A172 (cell line): ENCODE measurements at places on chromosomes 11 and 22.

DNA sequence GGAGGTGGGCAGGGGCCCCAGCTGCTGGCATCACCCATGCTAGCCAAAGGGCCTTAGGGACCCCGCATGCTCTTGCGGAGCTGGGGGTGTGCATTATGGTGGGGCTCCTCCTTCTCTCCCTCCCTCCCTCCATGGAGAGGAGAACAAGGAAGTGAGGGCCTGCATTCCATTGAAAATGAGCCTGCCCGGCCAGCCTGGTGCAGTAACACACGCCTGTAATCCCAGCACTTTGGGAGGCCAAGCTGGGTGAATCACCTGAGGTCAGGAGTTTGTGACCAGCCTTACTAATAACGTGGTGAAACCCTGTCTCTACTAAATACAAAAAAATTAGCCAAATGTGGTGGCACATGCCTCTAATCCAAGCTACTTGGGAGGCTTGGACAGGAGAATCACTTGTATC is 22.4 kb downstream of the SNAP29 start:
- no peak for DNase-seq

GRCh38 chr22:18024276-18024939 is at the start of gene MICAL3:
MICAL3 (minus strand) TSS chr22:18024561; CDS start chr22:17906812, 117,749 bp downstream.
- DNase-seq, result no peak

DNA sequence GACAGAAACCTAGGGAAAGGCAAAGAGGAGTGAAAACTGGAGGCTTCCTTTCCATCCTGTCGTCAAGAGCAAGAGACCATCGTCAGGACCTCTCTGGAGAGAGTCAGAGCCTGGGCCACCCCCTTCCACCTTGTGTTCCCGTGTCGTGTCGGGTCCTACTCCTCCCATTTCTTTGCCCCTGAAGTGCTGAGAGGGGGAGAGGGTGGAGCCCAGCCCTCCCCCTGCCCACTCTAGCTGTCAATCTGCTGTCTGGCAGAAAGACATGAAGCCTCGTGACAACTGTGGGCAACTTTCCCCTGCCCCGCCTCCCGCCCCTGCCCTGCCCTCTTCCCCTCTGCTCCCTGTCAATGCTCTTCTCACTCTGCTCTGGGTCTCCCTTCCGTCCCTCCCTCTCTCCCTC is 20.6 kb downstream of the ANKK1 start:
- DNase-seq, result no peak

DNA sequence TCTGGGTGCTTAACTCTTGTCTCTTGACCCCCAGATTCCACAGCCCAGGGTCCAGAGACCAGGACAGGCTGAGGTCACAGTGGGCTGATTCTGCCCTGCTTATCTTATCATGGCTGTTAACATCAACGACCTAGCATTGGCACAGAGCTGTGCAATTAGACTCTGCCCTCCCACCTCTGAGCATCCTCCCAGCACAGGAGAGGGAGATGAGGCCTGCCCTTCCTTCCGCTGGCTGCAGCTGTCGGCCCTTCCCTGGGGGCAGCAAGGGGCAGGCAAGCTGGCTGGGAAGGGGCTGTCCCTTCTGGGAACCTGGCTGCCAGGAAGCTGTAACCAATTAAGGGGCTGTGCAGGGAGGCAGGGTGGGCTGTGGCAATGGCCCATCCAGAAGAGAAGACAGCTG is 22.5 kb downstream of the LRRC10B start:
- no peak for DNase-seq

DNA sequence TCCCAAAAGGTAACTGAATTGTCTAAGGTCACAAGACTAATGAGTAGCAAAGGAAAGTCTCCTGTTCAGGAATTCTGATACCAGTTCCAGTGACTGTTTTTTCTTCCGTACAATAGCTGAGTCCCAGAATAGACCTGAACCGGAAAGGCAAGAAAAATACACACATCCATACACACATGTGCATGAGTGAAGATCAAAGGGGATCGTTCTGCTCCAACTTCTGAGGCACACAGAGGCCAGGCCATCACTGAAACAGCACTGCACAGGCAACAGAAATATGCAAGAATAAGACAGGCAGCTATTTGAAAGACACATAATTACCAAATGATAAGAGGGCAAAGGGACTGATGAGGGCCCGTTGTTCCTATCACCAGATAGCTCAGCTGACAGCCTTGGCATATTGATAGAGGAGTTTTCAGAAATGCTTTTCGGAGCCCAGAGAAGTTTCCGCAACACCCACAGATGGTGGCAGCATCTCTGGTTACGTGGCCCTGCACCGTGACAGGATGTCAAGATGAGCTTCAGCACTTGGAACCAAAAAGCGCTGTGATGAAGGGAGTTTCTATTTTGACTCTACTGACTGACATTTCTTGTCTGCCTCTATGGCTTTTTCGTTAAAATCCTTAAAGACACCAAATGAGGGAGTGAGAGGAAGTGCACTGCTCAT is 280.6 kb downstream of the LARGE1 start:
- no peak for DNase-seq

DNA sequence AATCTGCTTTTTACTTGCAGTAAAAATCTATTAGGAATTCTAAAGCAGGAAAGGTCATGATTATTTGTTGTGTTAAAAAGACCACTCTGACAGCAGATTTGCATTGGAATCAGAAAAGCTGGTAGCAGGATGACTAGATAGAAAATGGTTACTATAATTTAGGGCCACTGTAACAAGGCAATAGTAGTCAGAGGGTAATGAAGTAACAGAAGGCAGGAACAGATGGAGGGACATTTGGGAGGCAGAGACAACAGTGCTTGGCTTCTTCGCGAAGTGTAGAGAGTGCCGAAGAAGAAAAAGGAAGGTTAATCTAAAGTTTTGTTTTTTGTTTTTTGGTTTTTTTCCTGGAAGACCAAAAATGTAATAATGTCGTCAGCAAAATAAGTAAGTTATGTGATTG is 129.8 kb upstream of the SLC5A12 start:
- no peak for DNase-seq

GRCh38 chr11:92384358-92384757 is 159.7 kb downstream of the FAT3 start:
- DNase-seq, result no peak

- DNase-seq, result no peak
Observed at GRCh38 chr22:48362721-48363404, 1464.8 kb downstream of the BRD1 start.

- DNase-seq, result peak; percentile 12
Observed at GRCh38 chr11:104625246-104625645, 273.0 kb downstream of the CASP12 start.

GRCh38 chr11:116509551-116509950 is 263.2 kb downstream of the BUD13 start:
- no peak for DNase-seq

DNA sequence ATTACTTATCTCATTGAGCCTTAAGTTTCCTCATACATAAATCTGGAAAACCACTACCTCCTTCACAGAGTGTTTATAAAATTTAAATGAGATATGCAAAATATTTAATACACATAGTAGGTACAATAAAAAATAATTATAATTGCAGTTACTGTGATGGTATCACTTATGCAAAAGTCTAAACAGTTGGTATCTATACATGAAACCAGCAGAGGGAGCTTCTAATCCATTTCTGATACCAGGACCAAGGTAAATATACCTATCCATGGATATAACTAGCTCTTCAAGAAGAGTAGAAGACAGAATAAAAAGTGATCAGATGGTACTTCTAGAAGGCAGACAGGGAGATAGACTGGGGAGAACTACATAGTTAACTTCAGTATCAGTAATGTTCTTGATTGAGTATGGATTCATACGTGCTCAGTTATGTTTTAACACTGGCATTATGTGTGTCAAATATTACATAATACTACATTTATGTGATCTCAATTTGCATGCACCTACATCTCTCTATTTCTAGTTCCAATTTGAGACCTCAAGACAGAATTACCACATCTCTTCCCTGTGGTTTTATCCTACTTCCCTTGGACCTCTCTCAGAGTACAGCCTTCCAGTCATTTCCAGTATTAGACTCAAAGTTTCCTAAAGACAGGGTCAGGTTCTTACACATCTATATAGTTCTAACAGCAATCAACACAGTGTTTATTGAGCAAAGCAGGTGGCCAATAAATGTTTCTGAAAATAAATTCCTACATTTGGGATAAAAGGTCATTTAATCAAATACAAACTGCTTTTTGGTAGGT is 13.7 kb upstream of the TSG101 start:
- DNase-seq, result peak; percentile 25

GRCh38 chr22:43168471-43169309 is 17.3 kb downstream of the TSPO start:
- no peak for DNase-seq

- peak; percentile 82 for DNase-seq
Observed at GRCh38 chr11:112292785-112293407, 32.2 kb upstream of the PLET1 start.

DNA sequence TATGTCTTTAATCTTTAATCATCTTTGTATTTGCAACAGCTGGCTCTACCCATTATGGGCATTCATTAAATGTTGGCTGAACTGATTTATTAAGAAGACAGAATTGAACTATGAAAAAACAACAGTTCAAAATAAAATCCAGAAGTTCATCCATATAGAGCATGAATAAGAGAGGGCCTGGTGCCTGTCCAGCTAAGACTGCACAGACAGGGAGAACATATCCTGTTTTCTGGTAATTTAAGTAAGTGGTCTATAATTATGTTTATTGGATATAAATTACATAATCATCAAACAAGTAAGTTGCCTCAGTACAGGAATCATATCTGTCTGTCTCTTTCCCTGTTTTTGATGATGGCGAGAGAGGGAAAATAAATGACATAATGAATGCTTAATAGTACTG is 137.2 kb downstream of the RBFOX2 start:
- DNase-seq, result no peak

DNA sequence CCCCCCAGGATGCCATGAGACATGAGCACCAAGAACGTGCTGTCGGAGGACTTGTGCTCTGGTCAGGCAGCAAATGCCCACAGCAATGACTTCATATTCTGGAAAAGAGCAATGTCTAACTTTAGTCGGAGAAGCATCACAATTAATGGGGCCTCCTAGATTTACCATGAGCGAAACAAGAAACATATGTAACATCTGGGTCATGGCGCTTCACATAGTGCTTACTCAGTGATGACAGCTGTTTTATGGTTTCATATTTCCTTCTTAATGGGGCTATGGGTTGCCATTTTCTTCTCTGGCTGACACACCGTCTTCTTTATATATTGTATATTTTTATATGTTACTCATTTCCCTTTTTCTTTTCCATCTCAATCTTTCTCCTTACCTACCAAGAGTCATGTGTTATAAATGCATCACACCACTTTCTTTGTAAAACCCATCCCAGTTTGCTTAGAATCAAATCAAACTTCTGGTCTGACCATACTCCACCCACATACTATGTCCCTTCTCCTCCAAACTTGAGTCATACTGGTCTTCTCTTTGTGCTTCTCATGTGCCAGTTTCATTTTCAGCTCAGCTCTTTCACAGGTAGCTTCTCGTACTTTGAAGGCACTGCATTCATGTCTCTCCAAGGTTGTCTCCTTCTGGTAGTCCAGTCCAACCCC is 9.4 kb upstream of the CASP12 start:
- no peak for DNase-seq

GRCh38 chr11:7612661-7613393 is 60.5 kb downstream of the CYB5R2 start:
- DNase-seq, result no peak

DNA sequence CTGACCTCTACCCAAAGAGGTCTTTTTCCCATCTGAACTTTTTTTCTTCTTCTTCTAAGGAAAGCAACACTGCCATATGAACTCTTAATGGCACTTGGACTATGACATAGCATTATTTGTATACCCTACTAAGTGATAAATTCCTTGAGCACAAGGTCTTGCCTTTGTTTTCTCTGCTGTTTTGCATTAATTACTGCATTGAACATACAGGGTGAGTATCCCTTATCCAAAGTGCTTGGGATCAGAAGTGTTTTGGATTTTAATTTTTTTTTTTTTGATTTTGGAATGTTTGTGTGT is 48.8 kb downstream of the BID start:
- DNase-seq, result no peak

- no peak for DNase-seq
Observed at GRCh38 chr11:4467811-4468606, 14.4 kb upstream of the OR52K1 start.

DNA sequence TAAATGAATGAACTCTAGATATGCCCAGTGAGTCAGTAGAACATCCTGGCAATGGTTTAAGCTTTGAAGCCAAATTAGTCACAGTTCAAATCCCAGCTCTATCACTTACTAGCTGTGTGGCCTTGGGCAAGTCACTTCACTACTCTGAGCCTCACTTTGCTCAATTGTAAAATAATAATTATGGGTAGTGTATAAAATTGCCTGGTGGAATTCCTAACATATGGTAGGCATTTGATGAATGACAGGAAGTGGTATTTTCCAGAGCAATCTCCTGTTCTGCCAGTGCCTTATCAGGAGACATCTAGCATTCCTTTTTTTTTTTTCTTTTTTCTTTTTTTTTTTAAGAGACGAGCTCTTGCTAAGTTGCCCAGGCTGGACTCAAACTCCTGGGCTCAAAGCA is 13.0 kb downstream of the SCN4B start:
- DNase-seq, result peak; percentile 25

DNA sequence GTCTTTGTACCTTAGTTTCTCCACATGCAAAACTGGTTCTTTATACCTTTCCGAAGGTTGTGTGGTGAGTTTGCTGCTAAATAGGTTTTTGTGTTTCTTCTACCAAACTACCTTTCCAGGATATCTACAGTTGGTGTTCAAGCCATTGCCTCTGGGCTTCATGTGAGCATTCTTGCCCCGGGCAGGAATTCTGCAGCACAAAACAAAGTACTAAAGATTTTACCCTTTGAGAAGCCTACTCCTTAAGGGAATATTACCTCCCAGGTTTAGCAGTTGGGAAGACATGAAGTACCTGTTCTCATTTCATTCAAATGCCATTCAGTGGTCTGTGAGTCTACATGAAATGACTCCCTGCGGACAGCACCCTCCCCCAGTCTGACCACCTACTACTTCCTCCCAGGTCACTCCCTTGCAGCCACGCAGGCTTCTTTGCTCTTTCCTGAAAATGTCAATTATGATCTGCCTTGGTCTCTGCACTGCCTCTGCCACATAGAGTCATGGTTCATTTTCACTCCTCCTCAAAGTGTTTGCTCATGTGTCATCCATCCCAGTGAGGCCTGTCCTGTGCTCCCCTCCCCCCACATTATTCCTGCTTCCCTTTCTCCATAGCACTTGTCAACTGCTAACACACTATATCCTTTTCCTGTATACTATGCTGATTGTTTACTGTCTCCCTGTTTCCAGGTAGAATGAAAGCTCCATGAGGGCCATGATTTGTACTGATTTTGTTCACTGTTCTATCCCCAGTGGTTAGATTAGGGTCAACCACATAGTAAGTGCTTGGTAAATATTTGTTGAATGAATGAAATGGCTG is 36.9 kb downstream of the PACS1 start:
- no peak for DNase-seq

- DNase-seq, result peak; percentile 73
Observed at GRCh38 chr11:45180848-45181192, 34.4 kb downstream of the PRDM11 start.
